ENCODE measurements at places on chromosomes 12 and 14.

DNA sequence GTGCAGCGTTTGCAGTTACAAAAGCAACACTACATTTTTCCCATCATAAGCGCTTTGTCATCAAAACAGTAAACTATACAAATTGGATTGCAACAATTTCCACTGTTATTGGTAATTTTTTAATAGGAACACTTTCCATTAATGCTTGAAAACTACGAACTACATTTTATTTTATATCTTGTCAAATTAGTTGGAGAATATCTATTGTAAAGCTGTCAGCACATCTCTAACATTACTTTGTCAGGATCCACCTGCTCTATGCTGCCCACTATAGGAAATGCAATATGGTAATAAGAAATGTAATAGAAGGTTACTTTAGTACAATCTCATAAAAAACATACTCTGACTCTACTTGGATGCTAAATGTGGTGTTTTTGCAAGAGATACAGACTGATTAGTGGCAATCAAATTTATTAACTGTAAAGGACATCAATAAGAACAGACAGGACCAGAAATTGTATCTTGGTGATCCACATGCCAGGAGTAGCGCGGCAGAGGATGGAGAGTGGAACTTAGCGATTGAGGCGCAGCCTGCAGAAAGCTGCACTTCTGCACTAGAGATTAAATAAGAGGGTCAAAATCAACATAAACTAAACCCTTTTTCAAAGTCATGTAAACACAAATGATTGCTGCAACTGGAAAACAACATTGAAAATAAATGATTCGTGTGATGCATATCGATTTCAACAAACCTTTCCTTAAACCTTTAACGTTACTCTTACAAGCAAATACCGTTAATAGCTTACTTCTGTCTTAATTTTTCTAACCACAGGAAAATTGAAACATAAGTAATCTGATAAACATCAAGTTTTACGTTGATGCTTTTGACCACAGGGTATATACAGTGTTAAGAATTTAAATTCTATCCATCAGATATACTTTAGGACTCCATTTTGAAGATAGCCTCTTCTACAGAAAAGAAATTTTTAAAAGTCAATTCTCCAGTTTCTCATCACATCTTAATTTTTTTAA lies 3.6 kb upstream of the ARID2 start:
- peak; percentile 62 for DNase-seq

GRCh38 chr14:80313806-80314205 lies 102.5 kb upstream of the DIO2 start:
- no peak for DNase-seq

- DNase-seq = no peak
Observed at GRCh38 chr14:65095633-65096205, 6.6 kb downstream of the MAX start.

- no peak for DNase-seq
Observed at GRCh38 chr14:58584383-58584782, 53.4 kb upstream of the DACT1 start.

GRCh38 chr12:70966996-70967790 lies 46.7 kb upstream of the PTPRR start:
- no peak for DNase-seq

GRCh38 chr12:121713793-121714192 lies 1.2 kb downstream of the TMEM120B start:
- peak; percentile 6 for DNase-seq

GRCh38 chr14:73333031-73333430 lies 95.7 kb downstream of the PAPLN start:
- DNase-seq = no peak

DNA sequence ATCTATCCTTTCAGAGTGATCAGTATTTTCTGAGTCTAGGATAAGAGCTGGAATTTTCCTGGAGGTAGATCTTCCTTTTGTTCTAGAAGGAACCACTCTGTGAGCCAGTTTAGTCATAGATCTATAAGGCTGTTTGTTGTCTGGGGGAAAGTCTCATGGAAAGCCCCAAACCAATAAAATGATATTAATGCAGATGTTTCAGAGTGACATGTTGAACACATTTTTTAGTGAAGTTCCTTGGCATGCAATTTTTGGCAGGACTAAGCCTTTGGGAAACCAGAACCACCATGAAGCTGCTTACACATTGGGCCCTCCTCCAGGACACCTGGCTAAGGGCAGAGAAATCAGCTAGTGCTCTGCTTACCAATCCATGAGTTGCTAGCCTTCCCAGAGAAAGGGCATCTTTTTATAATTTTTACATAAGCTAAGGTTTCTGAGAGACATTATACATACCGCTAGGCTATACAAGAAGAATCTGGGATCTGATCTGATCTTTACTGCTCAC lies 101.5 kb upstream of the PCED1B start:
- DNase-seq = peak; percentile 65

DNA sequence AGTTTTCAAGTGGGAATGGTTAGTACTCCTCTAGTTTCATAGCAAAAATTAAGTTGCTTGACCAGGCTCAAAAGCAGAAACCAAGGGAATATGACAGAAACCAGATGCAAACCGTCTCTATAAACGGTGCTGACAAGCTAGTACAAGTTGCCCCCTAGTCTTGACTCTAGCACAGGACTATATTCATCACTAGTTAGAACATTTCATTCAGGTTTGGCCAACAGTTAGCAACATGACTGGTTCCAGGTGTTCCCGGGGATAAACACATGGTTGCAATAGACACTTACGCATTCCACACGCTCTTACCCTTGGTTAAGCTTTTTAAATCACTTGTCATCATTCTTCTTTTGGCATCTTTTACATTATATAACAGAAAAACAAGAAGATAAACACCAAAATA lies 103.6 kb downstream of the SCFD1 start:
- DNase-seq = no peak

- DNase-seq = no peak
Observed at GRCh38 chr12:40254455-40255085, 29.8 kb downstream of the LRRK2 start.
